Uterus (tissue), 4 donors: ENCODE measurements at places on chromosomes 3 and 15. TPM values are rescaled to one million over a fixed set of nuclear protein-coding genes. Genes with fewer than 3 reads are reported as not detected.

DNAH12 gene
- total RNA-seq = 0.30 TPM

GASK1A gene
- 65.8 TPM for total RNA-seq

DNA sequence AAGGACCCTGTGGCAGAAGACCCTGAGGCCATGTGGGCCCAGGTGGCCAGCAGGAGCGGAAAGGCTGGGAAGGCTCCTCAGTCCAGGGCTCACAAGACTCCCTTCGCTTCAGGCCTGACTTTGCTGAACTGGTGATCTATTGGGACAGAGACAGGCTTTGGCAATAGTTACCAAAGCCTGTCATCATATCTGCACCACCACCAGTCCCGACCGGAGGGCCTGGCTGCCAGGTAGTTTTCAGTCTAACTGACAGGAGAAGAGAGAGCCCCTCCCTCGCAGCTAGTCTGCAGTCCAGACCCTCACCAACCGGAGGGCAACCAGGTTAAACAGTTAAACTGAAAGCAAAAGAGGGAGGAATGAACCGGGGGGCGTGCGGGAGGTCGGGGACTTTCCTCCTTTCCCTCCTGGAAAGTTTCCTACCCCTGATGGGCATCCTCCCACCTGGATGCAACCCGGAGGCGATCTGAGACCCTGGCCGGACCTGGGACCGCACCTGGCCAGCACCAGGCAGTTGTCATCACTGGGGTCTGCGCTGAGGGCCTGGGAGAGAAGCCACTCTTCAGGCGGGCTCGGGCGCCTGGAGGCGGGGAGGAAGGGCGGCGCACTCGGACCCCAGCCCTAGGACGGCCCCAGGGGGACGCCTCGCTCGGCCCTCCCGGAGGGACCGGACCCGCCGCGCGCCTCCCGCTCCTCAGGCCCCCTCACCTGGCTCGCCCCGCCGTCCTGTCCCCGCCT lies 435 bp downstream of the RAB27A start:
- DNase-seq = peak; percentile 30
- H3K4me3 ChIP-seq = peak overlapping the region; percentile 72
- H3K27ac ChIP-seq = peak overlapping the region; percentile 88
- no peaks in the 10 kb centered on the region for H3K4me1 ChIP-seq
- H3K36me3 ChIP-seq = no peaks in the 10 kb centered on the region
- H3K27me3 ChIP-seq = no peaks in the 10 kb centered on the region

CCDC191 gene
- 4.4 TPM for total RNA-seq

GRCh38 chr15:93520206-93520605 lies 431.2 kb upstream of the RGMA start:
- DNase-seq = no peak
- no peaks in the 10 kb centered on the region for H3K4me1 ChIP-seq
- no peaks in the 10 kb centered on the region for H3K27me3 ChIP-seq
- no peak overlapping the region for H3K27ac ChIP-seq
- no peak overlapping the region for H3K4me3 ChIP-seq

ERC2 gene
- 1.7 TPM for total RNA-seq

GRCh38 chr3:194275291-194275690 lies 75.8 kb downstream of the CPN2 start:
- peak; percentile 18 for DNase-seq
- H3K27me3 ChIP-seq = no peaks in the 10 kb centered on the region
- no peaks in the 10 kb centered on the region for H3K36me3 ChIP-seq
- no peak overlapping the region for H3K4me3 ChIP-seq

RARB gene
- 6.7 TPM for total RNA-seq

IGF2BP2 gene
- total RNA-seq = 14.7 TPM

STRIT1 gene
- not detected for total RNA-seq

DNA sequence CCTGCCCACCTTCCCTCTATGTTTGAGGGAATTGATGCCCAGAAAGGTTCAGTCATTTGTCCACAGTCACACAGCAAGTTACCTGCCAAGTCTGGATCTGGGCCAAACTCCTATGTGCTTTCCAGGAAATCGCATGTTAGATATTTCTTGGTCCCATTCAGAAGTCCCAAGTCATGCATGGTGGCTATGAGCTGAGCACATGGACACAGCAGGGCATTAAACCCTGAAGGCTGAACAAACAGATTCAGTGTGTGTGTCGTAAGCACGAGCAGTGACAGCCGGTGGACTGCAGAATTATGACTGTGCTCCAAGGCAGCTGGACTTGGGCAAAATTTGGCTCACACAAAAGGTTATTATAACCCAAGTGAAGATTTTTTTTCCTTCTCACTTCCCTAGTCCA lies 11.4 kb upstream of the SLC6A6 start:
- H3K4me3 ChIP-seq = no peak overlapping the region
- no peaks in the 10 kb centered on the region for H3K36me3 ChIP-seq
- no peak overlapping the region for H3K27ac ChIP-seq
- no peaks in the 10 kb centered on the region for H3K27me3 ChIP-seq

GRCh38 chr3:190325923-190326322 lies 3.7 kb upstream of the CLDN1 start:
- no peaks in the 10 kb centered on the region for H3K36me3 ChIP-seq
- peak overlapping the region; percentile 76 for H3K27ac ChIP-seq
- no peaks in the 10 kb centered on the region for H3K4me1 ChIP-seq
- H3K27me3 ChIP-seq = no peaks in the 10 kb centered on the region

- DNase-seq = no peak
- H3K36me3 ChIP-seq = no peaks in the 10 kb centered on the region
- no peak overlapping the region for H3K4me3 ChIP-seq
These were observed 42.3 kb downstream of the PDHB start for GRCh38 chr3:58391156-58391865.

- H3K36me3 ChIP-seq = no peaks in the 10 kb centered on the region
- H3K27ac ChIP-seq = no peak overlapping the region
- DNase-seq = no peak
- H3K4me3 ChIP-seq = no peak overlapping the region
- no peaks in the 10 kb centered on the region for H3K27me3 ChIP-seq
These were observed 223.7 kb upstream of the BCHE start for GRCh38 chr3:166060789-166061479.

- no peaks in the 10 kb centered on the region for H3K4me1 ChIP-seq
- H3K36me3 ChIP-seq = no peaks in the 10 kb centered on the region
- DNase-seq = no peak
- H3K27me3 ChIP-seq = no peaks in the 10 kb centered on the region
- H3K27ac ChIP-seq = no peak overlapping the region
These were observed 23.5 kb downstream of the SSUH2 start for GRCh38 chr3:8621141-8621540.

NR1I2 gene
- total RNA-seq = not detected

MINAR1 gene
- 1.5 TPM for total RNA-seq

IMPG2 gene
- total RNA-seq = 2.6 TPM

DNA sequence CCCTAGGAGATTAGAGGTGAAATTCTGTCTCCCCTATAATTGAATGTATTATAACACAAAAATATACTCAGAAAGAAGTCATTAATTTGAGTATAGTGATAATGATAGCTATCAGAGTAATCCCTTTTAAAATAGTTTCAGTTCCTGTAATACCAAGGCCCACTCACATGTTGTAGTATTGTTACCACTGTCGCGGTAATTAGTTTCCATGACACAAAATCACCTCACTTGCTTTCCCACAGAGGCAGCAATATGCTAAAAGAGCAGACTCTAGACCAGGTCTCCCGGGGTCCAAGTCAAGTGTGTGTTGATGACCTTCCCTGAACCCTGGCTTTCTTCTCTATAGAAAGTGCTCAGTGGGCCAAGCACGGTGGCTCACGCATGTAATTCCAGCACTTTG lies 39.5 kb upstream of the NSMCE3 start:
- H3K27ac ChIP-seq = no peak overlapping the region
- no peaks in the 10 kb centered on the region for H3K36me3 ChIP-seq
- no peak overlapping the region for H3K4me3 ChIP-seq
- H3K4me1 ChIP-seq = no peaks in the 10 kb centered on the region

DNA sequence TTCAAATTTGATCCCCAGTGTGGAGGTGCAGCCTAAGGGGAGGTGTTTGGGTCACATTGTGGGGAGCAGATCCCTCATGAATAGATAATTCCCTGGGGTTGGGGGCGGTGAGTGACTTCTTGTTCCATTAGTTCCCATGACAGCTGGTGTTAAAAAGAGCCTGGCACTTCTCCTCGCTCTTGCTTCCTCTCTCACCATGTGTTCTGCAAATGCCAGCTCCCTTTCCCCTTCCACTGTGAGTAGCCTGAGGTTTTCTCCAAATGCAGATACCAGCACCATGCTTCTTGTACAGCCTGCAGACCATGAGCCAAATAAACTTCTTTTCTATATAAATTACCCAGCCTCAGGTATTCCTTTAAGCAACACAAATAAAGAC lies 23.1 kb downstream of the RIOX2 start:
- no peak for DNase-seq
- H3K27ac ChIP-seq = no peak overlapping the region
- no peak overlapping the region for H3K4me3 ChIP-seq
- H3K27me3 ChIP-seq = no peaks in the 10 kb centered on the region
- no peaks in the 10 kb centered on the region for H3K4me1 ChIP-seq

DNA sequence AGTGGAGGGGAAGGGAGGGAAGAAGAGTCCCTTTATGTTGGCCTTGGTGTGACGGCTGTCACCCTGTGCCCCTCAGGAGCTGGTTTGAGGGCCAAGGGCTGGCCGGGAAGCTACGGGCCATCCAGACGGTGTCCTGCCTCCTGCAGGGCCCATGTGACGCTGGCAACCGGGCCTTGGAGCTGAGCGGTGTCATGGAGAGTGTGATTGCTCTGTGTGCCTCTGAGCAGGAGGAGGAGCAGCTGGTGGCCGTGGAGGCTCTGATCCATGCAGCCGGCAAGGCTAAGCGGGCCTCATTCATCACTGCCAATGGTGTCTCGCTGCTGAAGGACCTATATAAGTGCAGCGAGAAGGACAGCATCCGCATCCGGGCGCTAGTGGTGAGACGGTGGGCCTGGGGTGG lies 8.1 kb upstream of the RCCD1 start:
- H3K4me3 ChIP-seq = no peak overlapping the region
- H3K4me1 ChIP-seq = no peaks in the 10 kb centered on the region
- H3K27me3 ChIP-seq = no peaks in the 10 kb centered on the region

DNA sequence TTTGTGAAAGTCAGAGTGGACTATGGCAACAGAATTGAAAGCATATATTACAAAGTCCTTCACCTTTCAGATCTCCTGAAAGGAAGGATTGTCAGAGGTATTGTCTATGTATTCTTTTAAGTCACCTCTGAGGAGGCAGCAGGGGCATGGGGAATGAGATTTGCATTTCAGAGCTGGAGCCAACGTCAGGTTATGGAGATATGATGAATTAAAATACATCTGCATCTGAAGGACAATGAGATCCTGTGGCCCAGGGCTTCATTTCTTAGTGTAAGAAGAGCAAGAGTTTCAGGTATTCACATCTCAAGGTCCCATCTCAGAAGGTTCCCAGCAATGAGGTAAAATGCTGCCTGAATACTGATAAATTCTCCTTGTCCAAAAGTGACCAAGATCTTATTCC lies 695.8 kb downstream of the TUSC7 start:
- H3K36me3 ChIP-seq = no peaks in the 10 kb centered on the region
- no peaks in the 10 kb centered on the region for H3K4me1 ChIP-seq
- no peak for DNase-seq

GNAT1 gene
- total RNA-seq = not detected

LRRC2 gene
- 10.7 TPM for total RNA-seq

IQCB1 gene
- 29.7 TPM for total RNA-seq
